Common myeloid progenitor, CD34-positive (primary cell): ENCODE measurements at places on chromosomes 7 and 10.

DNA sequence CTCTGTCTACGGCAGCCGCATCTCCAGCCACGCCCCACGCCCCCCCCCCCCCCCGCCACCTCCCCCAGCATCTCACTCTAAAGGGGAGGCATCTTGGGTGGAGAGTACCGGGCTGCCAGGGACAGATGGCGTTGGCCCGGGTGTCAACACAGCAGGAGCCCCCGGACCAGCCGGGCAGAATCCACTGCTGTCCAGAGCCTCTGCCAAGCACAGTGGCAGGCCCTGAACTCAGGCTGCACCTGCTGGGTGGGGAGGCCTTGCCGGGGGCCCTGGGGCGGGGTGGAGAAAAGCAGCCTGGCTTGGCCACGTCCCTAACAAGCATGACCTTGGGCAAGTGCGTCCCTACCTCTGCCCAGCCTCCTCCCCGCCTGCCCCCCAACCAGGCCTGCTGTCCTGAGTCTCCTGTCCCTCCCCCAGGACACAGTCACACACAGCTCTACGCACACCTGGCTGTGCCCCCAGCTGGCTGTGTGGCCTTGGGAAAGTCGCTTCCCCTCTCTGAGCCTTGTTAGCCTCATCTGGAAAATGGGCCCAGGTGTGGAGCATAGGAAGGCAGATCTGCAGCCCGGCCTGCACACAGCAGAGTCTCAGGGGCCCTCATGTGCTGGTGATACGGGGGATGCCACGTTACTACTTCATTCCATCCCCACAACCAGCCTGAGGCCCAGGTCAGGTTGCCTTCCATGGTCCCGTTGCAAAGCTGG lies 45.2 kb downstream of the MICALL2 start:
- H3K36me3 ChIP-seq = no peaks in the 10 kb centered on the region
- peaks cover 21% of the 10 kb centered on the region for H3K4me1 ChIP-seq
- DNase-seq = no peak

DNA sequence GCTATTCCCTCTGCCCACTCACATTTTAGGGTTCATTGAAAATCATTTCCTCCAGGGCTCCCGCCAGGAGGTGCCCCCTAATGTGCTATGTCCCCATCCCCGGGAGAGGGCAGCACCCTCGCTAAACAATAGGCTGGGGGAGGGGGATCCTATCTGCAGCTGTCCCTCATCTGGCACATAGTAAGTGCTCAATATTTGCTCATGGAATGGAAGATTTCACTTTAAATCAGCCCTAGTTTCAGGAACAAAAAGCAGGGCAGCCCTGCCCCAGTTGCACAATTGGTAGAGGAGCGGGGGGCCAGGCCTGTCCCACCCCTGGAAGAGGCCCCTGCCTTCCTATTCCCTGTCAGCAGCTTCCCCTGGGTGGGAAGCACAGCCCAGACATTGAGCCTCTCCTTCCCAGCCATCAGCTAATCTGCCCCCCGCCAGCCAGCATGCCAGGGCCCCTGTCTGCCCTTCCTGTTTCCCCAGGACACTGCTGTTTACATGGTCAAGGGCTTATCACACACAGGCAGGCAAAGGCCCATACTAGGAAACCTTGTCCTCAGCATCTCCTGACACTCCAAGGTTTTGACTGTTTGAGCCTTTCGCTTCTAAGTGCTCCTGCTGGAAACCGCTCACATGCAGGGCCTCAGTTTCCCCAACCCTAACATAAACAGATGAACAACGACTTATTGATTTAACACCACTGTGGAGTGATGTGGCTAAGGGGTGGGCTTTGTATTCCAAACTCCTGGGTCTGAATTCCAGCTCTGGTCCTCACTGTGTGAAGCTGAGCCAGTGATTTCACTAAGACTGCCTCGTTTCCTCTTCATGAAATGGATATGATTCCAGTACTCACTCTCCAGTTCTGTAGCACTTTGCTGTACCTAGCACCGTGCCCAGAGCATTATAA lies 130.7 kb upstream of the ZMIZ1 start:
- peak; percentile 65 for DNase-seq
- peaks cover 16% of the 10 kb centered on the region for H3K4me1 ChIP-seq
- no peaks in the 10 kb centered on the region for H3K27me3 ChIP-seq
- H3K4me3 ChIP-seq = no peak overlapping the region
- no peak overlapping the region for H3K27ac ChIP-seq
- no peaks in the 10 kb centered on the region for H3K36me3 ChIP-seq

- H3K27ac ChIP-seq = no peak overlapping the region
- no peak overlapping the region for H3K4me3 ChIP-seq
- peaks cover 44% of the 10 kb centered on the region for H3K36me3 ChIP-seq
- peaks cover 20% of the 10 kb centered on the region for H3K4me1 ChIP-seq
- H3K27me3 ChIP-seq = no peaks in the 10 kb centered on the region
These were observed 34.2 kb upstream of the NCAPG2 start for GRCh38 chr7:158738841-158739240.

- peaks cover 6% of the 10 kb centered on the region for H3K4me1 ChIP-seq
- no peaks in the 10 kb centered on the region for H3K36me3 ChIP-seq
- no peak overlapping the region for H3K4me3 ChIP-seq
These were observed 161.2 kb upstream of the WDR11 start for GRCh38 chr10:120689777-120690529.

DNA sequence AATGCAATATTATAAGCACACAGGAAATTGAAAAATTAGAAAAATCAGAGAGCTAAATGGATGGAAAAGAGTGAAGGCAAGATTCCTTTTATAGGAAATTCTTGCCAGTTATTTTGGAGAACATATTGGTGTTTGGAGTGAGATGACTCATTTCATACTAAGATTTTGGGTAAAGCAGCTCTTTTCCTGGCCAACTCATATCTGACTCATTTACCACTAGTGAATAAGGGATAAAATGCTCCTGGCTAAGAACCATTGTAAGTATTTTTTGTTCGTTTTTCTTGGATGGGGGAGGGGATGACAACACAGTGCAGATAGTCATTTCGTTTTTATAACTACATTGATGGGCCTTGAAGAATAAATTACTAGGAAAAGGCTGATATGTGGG lies 139.3 kb downstream of the TWIST1 start:
- H3K4me1 ChIP-seq = no peaks in the 10 kb centered on the region
- no peak overlapping the region for H3K4me3 ChIP-seq
- no peaks in the 10 kb centered on the region for H3K36me3 ChIP-seq
- no peak for DNase-seq
- H3K27me3 ChIP-seq = no peaks in the 10 kb centered on the region
- H3K27ac ChIP-seq = no peak overlapping the region

DNA sequence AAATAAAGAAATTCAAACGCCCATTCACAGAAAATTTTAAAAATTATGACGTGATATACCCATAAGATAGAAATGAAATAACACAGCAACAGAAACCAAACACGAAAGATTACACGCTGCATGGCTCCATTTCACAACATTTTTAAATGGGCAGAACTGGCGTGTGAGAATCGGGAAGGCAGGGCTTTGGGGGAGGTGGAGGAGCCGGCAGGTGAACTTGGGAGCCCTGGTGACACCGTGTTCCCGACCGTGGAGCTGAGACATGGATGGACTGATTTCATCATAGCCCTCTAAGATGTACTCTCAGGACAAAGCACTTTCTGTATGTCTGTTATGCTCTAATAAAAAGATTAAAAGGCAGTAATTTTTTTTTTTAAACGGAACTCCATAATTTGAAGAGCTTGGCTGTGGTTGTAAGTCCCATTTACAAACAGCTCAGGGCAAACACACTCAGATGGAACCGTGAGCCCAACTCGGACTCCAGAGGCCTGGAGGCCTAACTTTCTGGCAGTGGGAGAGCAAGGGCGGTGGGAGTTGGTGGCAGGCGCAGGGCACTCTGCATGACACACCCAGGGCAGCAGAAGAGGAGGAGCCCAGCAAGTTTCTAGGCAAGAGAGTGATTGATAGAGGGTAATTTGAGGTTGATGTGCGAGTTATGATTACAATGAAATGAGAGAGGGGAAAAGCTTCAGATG lies 203.4 kb downstream of the MAD1L1 start:
- DNase-seq = no peak
- peaks cover 26% of the 10 kb centered on the region for H3K4me1 ChIP-seq
- peaks cover 3% of the 10 kb centered on the region for H3K36me3 ChIP-seq
- H3K27ac ChIP-seq = no peak overlapping the region

DNA sequence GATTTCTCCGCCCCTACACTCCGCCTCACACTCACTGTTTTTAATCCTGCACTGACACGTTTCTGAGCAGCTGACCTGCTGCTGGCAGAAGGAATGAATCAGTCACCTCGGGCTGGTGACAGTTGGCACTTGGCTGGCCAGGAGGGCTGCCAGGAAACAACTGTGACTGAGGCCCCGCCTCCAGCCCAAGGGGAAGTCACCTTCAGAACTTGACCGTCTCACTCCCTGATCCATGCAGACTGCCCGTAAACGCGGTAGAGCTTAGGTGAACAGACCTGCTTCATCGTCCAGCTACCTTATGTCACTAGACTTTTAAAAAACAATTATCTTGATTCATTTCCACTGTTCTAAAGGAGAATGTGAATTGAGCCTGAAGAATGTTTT lies 107.5 kb downstream of the DOCK1 start:
- no peak overlapping the region for H3K27ac ChIP-seq
- H3K27me3 ChIP-seq = no peaks in the 10 kb centered on the region
- H3K4me1 ChIP-seq = no peaks in the 10 kb centered on the region
- peak; percentile 44 for DNase-seq

DNA sequence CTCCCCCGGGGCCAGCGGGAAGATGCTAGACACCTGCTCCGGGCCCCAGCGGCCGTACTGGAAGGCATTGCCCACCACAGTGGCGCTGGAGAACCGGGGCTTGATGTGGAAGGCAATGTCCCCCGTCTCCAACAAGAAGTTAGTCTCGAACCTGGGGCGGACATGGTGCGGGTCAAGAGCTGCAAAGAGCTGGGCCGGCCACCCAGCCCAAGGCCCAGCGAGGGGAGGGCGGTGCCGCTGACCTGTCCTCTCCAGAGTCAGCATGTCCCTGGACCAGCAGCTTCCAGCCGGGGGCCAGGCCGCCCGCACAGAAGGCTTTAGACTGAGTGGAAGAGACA lies 551 bp downstream of the GRIFIN start:
- H3K4me1 ChIP-seq = peaks cover 31% of the 10 kb centered on the region
- no peak overlapping the region for H3K27ac ChIP-seq
- H3K36me3 ChIP-seq = no peaks in the 10 kb centered on the region
- no peaks in the 10 kb centered on the region for H3K27me3 ChIP-seq
- DNase-seq = no peak

DNA sequence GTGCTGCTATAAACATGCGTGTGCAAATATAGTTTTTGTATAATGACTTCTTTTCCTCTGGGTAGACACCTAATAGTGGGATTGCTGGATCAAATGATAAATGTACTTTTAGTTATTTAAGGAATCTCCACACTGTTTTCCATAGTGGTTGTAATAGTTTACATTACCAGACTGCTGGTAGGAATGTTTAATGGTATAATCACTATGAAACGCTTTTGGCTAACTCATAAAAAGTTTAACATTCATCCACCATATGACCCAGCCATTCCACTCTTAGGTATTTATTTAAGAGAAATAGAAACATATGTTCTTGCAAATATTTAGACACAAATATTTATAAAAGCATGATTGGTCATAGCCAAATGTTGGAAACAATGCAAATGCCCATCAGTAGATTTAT lies 32.1 kb upstream of the TFEC start:
- H3K4me3 ChIP-seq = no peak overlapping the region
- H3K36me3 ChIP-seq = no peaks in the 10 kb centered on the region
- DNase-seq = no peak
- no peaks in the 10 kb centered on the region for H3K4me1 ChIP-seq
- no peaks in the 10 kb centered on the region for H3K27me3 ChIP-seq

GRCh38 chr7:18916826-18917225 lies 200.6 kb downstream of the TWIST1 start:
- H3K4me1 ChIP-seq = no peaks in the 10 kb centered on the region
- H3K36me3 ChIP-seq = no peaks in the 10 kb centered on the region
- no peaks in the 10 kb centered on the region for H3K27me3 ChIP-seq
- no peak for DNase-seq
- H3K4me3 ChIP-seq = no peak overlapping the region

GRCh38 chr7:146074195-146074765 lies 42.3 kb upstream of the CNTNAP2 start:
- no peaks in the 10 kb centered on the region for H3K36me3 ChIP-seq
- no peak for DNase-seq
- H3K27me3 ChIP-seq = no peaks in the 10 kb centered on the region
- H3K4me1 ChIP-seq = no peaks in the 10 kb centered on the region
- no peak overlapping the region for H3K4me3 ChIP-seq
- H3K27ac ChIP-seq = no peak overlapping the region

- no peak overlapping the region for H3K27ac ChIP-seq
- no peaks in the 10 kb centered on the region for H3K36me3 ChIP-seq
- peaks cover 31% of the 10 kb centered on the region for H3K27me3 ChIP-seq
- DNase-seq = no peak
- no peak overlapping the region for H3K4me3 ChIP-seq
These were observed 25.8 kb upstream of the SLF2 start for GRCh38 chr10:100886963-100887362.
